T-cell (primary cell): ENCODE measurements at places on chromosomes 16 and 17.

DNA sequence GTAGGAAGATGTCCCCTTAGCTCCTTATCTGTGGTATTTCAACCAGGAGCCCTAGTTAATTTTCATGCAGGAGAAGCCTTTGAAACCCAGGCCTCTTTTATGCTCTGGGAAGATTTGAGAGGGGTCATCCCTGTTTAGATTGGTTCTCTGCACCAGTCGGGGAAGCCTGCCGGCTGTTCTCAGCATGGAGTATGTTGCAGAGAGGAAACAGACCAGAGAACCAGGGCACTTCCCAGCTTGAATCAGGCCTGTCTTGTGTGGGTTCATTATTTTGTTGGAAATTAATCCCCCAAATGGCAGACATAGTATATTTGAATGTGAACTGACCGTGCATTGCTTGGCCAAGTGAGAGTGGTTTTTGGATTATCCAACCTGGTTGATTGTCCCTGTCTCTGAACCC, 1082.1 kb upstream of the RBFOX1 start:
- DNase-seq: no peak
- H3K27ac ChIP-seq: no peak overlapping the region
- H3K4me3 ChIP-seq: no peak overlapping the region
- no peaks in the 10 kb centered on the region for H3K36me3 ChIP-seq

GRCh38 chr17:27379888-27380533, 76.2 kb upstream of the KSR1 start:
- H3K27ac ChIP-seq: no peak overlapping the region
- H3K36me3 ChIP-seq: no peaks in the 10 kb centered on the region
- no peak overlapping the region for H3K4me3 ChIP-seq

DNA sequence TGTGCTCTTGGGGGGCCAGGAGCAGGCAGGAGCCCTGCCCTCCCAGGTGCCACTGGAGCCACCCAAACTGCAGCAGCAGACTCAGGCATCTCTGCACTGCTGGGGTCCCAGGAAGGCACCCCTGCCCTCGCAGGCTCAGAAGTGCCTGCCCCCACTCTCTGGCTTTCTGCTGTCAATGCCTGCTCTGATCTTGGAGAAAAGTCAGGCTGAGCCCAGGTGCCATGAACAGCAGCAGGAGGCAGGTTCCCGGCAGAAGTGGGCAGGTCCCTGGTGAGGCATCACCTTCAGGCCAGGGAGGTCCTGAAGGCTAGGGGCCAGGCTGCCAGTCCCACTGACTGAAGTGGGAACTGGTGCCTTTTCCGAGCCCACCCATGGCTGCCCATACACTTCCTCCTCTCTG, 106.5 kb downstream of the MGAT5B start:
- DNase-seq: no peak
- no peak overlapping the region for H3K27ac ChIP-seq
- no peak overlapping the region for H3K4me3 ChIP-seq
- no peaks in the 10 kb centered on the region for H3K27me3 ChIP-seq
- no peaks in the 10 kb centered on the region for H3K36me3 ChIP-seq

- no peaks in the 10 kb centered on the region for H3K27me3 ChIP-seq
- H3K4me3 ChIP-seq: no peak overlapping the region
- H3K4me1 ChIP-seq: no peaks in the 10 kb centered on the region
- no peaks in the 10 kb centered on the region for H3K36me3 ChIP-seq
These were observed 109.6 kb downstream of the CNTNAP4 start for GRCh38 chr16:76386784-76387183.

GRCh38 chr16:28293601-28293960, 1.3 kb downstream of the SBK1 start:
- peak overlapping the region; percentile 51 for H3K27ac ChIP-seq
- peaks cover 86% of the 10 kb centered on the region for H3K4me1 ChIP-seq
- DNase-seq: no peak
- peak overlapping the region; percentile 95 for H3K4me3 ChIP-seq
- H3K27me3 ChIP-seq: no peaks in the 10 kb centered on the region

GRCh38 chr17:39965017-39965699, 2.4 kb downstream of the GSDMA start:
- H3K4me1 ChIP-seq: peaks cover 47% of the 10 kb centered on the region
- DNase-seq: no peak
- H3K36me3 ChIP-seq: no peaks in the 10 kb centered on the region
- H3K27me3 ChIP-seq: peaks cover 13% of the 10 kb centered on the region

DNA sequence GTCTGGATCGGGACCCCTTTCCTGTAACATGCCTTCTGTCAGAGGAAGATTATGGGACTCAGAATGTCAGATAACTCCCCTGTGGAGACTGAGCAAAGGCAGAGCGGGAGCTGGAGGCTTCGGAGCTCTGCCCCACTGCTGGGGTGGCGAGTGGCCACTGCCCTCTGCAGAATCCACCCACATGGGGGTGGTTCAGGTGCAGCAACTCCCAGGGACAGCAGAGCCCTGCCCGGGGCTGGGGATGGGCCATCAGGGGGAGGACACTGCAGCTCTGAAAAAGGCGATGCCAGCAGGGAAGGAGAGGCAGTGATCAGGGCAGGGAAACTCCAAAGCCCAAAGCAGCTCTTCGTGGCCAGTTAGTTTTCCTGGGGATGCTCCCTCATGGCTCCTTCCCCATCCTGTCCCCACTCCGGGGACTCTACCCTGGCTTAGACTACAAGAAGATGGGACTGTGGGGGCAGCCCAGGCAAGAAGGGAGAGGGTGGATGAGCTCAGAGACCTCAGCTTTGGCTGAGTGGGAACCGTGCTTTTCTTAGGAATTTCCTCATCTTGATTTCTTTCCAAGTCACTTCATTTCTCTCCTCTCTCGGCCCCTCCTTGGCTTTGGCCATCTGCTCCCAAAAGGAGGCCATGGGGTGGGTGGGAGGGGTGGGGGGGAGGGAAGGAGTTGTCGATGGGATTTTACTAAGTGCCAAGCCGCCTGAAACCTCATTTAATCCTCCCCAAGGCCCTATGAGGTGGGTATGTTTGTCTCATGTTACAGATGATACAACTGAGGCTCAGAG, 4.0 kb downstream of the CA4 start:
- no peaks in the 10 kb centered on the region for H3K36me3 ChIP-seq
- DNase-seq: no peak
- H3K4me1 ChIP-seq: no peaks in the 10 kb centered on the region

- no peaks in the 10 kb centered on the region for H3K36me3 ChIP-seq
- H3K27me3 ChIP-seq: no peaks in the 10 kb centered on the region
- H3K27ac ChIP-seq: no peak overlapping the region
- no peak overlapping the region for H3K4me3 ChIP-seq
- DNase-seq: no peak
These were observed 824.6 kb upstream of the GOT2 start for GRCh38 chr16:59558679-59559078.

- peaks cover 4% of the 10 kb centered on the region for H3K4me1 ChIP-seq
- H3K27ac ChIP-seq: no peak overlapping the region
- H3K36me3 ChIP-seq: peaks cover 26% of the 10 kb centered on the region
- no peak for DNase-seq
- no peak overlapping the region for H3K4me3 ChIP-seq
These were observed 24.5 kb downstream of the UNK start for GRCh38 chr17:75808905-75809621.

- no peaks in the 10 kb centered on the region for H3K27me3 ChIP-seq
- no peak for DNase-seq
- H3K27ac ChIP-seq: no peak overlapping the region
- no peaks in the 10 kb centered on the region for H3K4me1 ChIP-seq
- no peaks in the 10 kb centered on the region for H3K36me3 ChIP-seq
- H3K4me3 ChIP-seq: no peak overlapping the region
These were observed 44.5 kb downstream of the SOX9 start for GRCh38 chr17:72165192-72165866.

DNA sequence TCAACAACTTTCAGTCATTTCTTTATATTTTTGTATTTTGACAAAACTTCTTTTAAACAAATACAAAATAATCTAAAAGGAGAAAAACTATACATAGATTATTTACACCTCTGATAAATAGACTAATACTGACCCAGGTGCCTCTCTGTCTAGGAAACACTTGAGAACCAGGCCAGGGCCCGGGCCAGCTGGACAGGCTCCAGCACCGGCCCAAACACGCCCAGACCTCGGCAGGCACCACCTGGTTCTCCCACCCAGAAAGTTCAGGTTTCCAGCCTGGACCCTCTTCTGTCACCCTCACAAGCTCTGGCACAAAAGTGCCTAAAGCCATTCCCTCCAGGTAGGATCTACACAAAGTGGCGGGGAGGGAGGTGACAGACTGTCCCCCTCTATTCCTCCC, 97.0 kb upstream of the DNAH17 start:
- no peak overlapping the region for H3K4me3 ChIP-seq
- H3K36me3 ChIP-seq: peaks cover 73% of the 10 kb centered on the region
- H3K27ac ChIP-seq: no peak overlapping the region
- H3K27me3 ChIP-seq: no peaks in the 10 kb centered on the region
- H3K4me1 ChIP-seq: no peaks in the 10 kb centered on the region

- no peaks in the 10 kb centered on the region for H3K4me1 ChIP-seq
- no peaks in the 10 kb centered on the region for H3K27me3 ChIP-seq
- H3K36me3 ChIP-seq: peaks cover 3% of the 10 kb centered on the region
- no peak overlapping the region for H3K4me3 ChIP-seq
- no peak for DNase-seq
These were observed 6.8 kb upstream of the RNF213 start for GRCh38 chr17:80253631-80254395.

DNA sequence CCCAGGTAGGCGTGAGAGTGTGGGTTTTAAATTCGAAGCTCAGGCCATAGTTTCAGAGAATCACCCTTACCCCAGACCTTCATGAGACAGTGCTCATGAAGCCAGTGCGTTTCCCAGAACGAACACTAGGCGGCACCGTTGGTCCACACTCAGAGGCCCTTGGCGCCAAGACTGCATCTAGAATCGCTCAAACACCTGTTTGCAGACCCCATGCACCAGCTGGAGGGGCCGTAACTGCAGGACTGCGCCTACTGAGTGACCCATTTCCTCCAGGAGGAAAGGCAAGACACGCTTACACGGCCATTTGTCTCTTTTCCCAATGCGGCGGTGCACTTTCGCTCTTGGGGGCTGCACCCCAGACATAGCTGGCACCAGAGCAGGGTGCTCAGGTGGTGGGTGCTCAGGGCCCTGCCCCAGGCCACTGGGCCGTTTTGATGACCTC, 34.0 kb downstream of the ADGRG5 start:
- H3K4me3 ChIP-seq: no peak overlapping the region
- peaks cover 9% of the 10 kb centered on the region for H3K4me1 ChIP-seq
- H3K27ac ChIP-seq: peak overlapping the region; percentile 63
- peak; percentile 78 for DNase-seq
